ENCODE measurements at places on chromosomes 5 and 9. TPM values are rescaled to one million over a fixed set of nuclear protein-coding genes. Genes with fewer than 3 reads are reported as not detected.

GRCh38 chr9:9341203-9341602 is 1271.6 kb downstream of the PTPRD start:
- no peak for ATAC-seq

Gene MAP1B
- 0.04 TPM for total RNA-seq

DNA sequence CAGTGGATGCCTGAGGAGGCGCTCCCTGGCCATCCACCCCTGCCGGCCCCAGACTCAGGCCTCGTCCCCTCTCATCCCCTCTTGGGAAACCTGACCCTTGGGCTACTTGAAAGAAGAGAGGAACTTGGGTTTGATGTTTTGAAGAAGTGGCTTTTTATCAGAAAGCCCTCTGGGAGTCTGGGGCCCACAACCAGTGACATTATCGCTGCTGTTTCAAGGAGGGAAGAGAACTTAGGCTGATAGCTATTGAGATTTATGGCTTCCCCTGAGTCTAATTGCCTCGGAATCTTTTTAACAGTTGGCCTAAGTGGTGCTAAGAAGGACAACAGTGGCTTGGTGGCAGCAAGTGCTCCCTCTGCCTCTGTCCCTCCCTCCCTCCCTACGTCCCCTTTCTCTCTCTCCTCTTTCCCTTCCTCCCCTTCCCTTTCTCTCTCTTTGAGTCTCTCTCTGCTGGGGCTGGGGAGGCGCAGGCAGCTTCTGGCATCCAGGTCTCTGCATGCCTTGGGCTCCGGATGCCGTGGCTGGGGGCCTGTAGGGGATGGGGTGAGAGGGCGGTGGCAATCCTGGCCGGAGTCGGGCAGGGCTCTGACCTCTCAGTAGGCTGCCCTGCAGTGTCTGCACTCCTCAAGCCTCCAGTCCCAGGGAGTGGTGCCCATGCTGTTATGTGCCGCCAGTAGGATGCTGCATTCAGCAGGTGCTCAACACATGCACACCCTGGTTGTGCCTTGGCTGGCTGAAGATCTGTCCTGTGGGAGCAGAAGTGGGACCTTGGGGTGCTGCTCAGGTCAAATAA is 49.6 kb upstream of the RXRA start:
- no peak for ATAC-seq

Gene PHF24
- 0.16 TPM for total RNA-seq

Gene SPATA6L
- total RNA-seq: 0.84 TPM

GRCh38 chr5:147643142-147643541 is 133.3 kb upstream of the DPYSL3 start:
- ATAC-seq: peak; percentile 16

Gene GABRA6
- total RNA-seq: not detected

DNA sequence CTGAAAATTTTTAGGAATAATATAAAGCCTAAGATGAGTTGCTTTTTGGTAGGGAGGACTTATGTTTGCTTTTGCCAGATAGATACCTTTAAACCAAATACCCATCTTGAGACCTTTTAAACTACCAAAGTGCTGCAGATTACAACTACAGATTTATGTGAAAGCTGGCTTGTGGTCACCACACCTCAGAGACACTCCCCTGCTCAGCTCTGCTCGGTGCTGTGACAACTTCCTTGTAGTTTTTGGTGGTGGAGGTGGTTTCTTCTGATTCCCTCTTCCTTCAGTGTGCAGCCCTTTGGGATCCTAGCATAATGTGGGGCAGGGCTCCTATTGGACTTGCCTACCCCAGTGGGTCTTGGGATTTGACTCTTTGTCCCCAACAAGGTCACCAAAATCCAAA is 29.2 kb downstream of the GARNL3 start:
- no peak for ATAC-seq

GRCh38 chr5:160850421-160850820 is 1.6 kb downstream of the ATP10B start:
- ATAC-seq: no peak

Gene RMI1
- 17.6 TPM for total RNA-seq

Gene BTF3
- total RNA-seq: 907 TPM

- ATAC-seq: peak; percentile 76
Measured at GRCh38 chr5:109936996-109937395, 247.3 kb downstream of the MAN2A1 start.

- ATAC-seq: no peak
Measured at GRCh38 chr9:119662329-119662728, 293.1 kb upstream of the BRINP1 start.

DNA sequence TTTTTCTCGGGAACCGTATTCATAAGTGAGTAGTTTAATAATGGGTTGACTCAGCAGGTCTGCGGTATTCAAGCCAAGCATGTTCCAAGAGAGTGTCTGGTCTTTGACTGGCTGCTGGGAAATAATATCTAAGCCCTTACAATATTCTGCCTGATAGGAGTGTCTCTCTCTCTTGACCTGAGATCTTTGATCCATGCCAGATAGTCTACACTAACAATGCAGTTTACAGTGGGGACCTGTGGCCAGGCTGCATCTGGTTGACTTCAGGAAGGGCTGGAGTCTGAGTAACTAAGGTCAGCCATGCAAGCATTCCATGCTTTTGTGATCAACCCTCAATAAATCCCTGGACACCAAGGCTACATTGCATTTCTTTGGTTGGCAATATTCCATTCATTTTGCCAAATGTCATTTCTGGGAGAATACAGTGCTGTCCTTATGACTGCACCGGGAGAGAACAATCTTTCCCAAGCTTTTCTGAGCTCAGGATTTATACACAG is 195.5 kb downstream of the SEMA5A start:
- no peak for ATAC-seq

GRCh38 chr9:97714435-97714834 is 17.3 kb upstream of the XPA start:
- peak; percentile 54 for ATAC-seq

- no peak for ATAC-seq
Measured at GRCh38 chr9:15158064-15158463, 149.0 kb downstream of the TTC39B start.

Gene MXD3
- total RNA-seq: 21.9 TPM

Gene LPCAT1
- 62.7 TPM for total RNA-seq

Gene ANXA2R
- 2.4 TPM for total RNA-seq

- no peak for ATAC-seq
Measured at GRCh38 chr9:98790134-98790841, 6.1 kb downstream of the ANKS6 start.

Gene PCA3
- not detected for total RNA-seq

Gene OR1J2
- total RNA-seq: not detected

DNA sequence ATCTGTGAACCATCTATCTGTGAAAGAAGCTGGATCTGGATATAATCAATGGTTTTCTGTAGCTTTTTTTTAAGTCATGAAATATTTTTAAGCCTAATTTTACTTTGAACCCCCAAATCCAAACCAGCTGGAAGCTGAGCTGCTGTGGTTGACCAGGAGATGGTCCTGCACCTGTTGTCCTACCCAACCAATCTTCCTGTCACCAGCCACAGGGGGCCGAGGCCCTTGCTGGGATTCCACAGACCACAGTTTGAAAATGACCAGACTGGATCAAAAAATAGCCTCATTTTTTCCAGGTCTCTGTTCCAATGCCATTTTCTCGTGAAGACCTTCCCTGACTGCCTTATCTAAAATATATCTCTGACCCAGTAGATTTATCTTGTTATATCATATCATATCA is 200.6 kb downstream of the SGCD start:
- no peak for ATAC-seq

GRCh38 chr5:143262393-143263174 is 140.9 kb downstream of the NR3C1 start:
- peak; percentile 84 for ATAC-seq

DNA sequence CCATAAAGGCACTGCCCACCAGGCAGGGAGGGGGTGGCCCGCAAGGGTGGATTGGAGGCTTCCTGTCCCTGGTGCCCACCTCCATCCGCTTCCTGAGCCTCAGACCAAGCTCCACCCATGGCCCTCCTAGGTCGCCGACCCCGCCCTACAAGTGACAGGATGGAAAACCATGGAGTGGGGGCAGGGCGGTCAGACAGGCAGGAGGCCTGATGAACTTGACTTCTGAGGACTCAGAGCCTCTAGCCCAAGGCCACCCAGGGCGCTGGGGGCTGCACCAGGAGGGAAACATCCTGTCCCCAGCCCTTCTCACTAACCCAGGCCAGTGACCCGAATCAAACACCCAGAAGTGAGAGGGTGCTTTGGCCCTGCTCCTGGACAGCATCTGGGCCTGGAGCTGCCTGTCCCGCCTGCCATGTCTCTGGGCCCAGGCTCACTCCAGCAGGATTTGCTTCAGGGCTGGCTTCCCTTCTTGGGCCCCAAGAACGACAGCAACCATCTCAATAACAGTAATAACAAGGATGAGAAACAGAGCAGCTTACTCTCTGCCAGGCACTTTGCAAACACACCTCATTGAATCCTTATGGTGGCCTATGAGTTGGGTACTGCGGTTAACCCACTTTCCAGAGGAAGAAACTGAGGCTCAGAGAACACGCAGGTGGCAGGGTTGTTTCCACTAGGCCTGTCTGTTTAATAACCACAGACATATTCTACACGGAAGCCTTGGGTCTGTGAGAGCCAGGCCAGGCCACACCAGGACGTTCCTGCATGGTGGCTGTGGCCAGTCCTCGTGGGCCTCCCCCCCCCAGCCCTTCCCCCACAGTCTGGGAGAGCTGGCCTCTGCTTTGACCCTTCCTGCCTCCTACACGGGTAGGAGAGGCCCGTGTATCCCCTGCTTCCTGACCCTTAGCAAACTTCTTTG is 4.4 kb upstream of the ST6GALNAC6 start:
- ATAC-seq: peak; percentile 52

DNA sequence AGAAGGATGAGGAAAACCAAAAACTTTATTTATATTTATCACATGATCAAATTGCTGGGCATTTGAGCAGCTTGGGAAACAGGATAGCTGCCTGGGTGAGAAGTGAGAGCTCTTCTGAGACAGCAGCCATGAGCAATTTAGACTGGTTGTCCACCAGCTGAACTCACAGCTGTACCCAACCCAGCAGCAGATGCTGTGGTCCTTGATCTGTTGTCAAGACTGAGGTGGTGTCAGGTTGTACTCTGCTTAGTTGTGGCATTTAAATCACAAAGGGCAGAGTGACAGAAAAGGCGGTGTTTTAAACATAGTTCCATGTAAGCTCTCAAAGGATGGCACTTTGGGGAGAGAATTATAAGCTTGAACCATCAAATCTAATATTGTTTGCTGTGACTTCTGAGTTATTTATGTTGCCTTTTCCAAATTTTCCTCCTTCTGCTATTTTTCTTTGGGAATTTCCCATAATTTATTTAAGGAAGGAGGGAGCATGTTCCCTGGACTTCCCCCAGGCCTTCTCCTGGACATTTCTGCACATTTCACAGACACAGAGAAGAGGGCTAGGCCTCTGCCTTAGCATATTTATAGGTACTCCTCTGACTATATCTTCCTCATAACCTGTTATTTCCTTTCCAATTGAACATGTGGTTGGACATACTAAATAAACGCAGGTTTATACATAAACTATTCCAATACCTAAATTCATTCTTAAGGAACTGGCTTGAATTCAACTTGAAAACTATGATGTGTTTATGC is 117.7 kb upstream of the FER start:
- no peak for ATAC-seq

Gene NMUR2
- total RNA-seq: not detected

Gene FBLL1
- total RNA-seq: 1.1 TPM

GRCh38 chr9:36392489-36392888 is 7.6 kb downstream of the RNF38 start:
- ATAC-seq: no peak

DNA sequence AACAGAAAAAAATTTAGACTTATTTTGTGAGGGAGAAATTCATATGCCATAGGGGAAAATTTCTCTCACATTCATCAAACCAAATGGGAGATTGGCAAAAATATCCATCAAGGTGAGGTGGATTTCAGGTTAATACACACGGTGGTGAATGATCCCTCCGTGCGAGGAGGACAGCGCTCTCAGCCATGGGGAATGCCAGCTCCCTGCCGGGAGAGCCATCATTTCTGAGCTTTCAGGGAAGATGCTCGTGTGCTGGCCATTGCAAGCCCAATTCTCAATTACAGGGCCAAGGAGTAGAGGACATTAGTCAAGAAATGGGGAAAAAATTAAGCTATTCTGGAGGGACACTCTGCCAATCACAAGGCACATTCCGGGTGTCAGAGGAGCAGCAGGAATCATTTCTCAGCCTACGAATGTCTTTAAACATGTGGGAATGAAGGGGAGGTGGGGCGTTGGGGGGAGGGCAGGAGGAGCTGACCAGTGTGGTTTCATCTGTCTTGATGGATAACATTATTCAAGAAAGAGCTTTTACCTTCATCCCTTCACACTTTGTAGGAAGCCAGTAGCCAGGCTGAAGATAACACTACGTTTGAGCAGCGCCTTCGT is 165.5 kb downstream of the DAB2IP start:
- ATAC-seq: no peak

DNA sequence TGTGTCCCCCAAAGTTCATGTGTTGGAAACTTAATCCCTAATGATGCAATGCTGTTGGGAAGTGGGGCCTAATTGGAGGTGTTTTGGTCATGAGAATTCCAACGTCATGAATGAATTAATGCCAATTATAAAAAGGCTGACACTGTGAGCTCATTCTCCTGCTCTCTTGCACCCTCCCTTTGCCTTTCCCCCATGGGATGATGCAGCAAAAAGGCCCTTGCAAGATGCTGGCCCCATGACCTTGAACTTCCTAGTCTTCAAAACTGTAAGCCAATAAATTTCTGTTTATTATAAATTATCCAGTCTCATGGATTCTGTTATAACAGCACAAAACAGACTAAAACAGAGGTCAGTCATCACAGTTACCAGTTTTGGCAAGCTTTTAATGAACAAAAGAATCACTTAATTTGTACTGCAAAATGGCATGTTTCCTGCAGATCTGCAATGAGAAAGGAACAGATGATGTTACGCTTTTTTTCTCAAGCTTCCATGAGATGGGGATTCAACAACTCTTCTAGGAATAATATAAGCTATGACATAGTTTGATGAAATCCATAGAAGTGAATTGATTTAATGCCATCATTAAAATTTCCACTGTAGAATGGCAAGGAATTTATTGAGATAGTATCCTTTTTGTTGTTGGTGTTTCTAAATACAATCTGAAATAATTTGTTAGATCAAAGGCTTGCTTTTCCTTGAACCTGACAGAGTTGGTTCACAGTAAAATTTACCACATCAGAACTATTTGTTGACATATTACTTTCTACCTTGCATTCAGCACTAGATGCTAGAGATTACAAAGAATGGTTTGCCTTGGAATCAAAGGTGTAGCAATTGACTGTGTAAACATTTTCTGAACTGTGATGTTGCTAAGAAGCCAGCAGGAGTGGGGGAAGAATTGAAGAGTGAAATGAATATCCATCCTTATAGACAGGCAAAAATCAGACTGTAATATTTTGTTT is 29.3 kb upstream of the RFK start:
- peak; percentile 43 for ATAC-seq

- ATAC-seq: no peak
Measured at GRCh38 chr5:175772747-175773533, 98.4 kb upstream of the CPLX2 start.

Gene MEF2C
- 0.77 TPM for total RNA-seq

Gene WDR31
- 1.6 TPM for total RNA-seq

- peak; percentile 76 for ATAC-seq
Measured at GRCh38 chr9:94812343-94812742, 85.8 kb downstream of the AOPEP start.

GRCh38 chr5:80399526-80400239 is 8.2 kb upstream of the ZFYVE16 start:
- ATAC-seq: peak; percentile 63

- ATAC-seq: no peak
Measured at GRCh38 chr9:122329597-122329996, 41.2 kb upstream of the PTGS1 start.
